ENCODE measurements at places on chromosomes 7 and 10.

- no peak for DNase-seq
These were observed 99.9 kb downstream of the PRLHR start for GRCh38 chr10:118495499-118495898.

GRCh38 chr7:115145512-115145911 is 223.6 kb downstream of the MDFIC start:
- no peak for DNase-seq

DNA sequence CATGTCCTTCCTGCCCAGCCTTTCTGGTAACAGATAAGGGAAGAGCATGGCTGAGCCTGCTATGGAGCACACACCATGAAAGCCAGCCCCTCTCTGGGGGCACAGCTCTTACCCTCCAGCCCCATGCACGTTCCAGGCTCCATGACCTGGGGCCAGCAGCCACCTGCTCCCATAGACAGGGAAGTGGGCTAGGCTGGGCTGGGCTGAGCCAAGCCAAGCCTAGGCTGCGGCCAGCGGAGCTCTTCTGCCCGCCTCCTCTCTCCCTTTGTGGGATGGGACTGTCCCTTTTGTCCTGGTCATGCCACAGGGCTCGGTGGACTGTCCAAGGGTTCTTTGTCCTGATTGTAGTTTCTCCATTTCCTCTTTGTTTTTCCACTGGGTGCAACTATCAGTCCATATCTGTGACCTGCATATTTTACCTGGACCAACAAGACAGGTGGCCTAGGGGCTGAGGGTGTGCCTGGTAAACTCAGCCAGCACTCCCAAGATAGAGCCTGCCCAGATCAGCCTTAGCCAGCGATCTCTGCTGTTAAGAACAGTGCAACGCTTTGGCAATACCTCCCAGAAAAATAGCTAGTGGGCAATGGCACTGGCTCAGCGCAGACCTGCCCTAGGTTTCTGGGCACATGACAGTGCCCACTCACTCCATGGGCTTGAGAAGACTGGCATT is 97.2 kb upstream of the BTBD16 start:
- no peak for DNase-seq

GRCh38 chr10:24569828-24570657 is 153.6 kb downstream of the ARHGAP21 start:
- no peak for DNase-seq

- DNase-seq = no peak
These were observed 61.9 kb upstream of the PTPRZ1 start for GRCh38 chr7:121810831-121811672.

DNA sequence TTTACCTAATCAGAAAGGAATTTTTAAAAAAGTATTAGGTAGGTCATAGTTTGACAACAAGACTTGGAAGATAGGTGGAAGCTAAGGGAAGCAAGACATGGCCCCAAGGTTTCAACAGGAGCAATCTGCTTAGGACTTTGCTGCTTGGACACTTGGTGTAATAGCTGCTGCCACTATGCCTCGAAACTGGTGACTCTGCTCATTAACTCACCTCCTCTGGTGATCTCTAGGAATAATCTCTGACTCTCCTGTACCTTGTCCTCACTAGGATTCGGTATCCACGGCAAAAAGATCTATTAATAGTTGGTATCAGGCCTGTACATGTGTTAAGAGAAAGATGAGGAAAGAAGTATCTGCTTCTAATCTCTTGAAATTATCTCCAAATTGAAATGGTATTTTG is 53.1 kb downstream of the PTEN start:
- no peak for DNase-seq

DNA sequence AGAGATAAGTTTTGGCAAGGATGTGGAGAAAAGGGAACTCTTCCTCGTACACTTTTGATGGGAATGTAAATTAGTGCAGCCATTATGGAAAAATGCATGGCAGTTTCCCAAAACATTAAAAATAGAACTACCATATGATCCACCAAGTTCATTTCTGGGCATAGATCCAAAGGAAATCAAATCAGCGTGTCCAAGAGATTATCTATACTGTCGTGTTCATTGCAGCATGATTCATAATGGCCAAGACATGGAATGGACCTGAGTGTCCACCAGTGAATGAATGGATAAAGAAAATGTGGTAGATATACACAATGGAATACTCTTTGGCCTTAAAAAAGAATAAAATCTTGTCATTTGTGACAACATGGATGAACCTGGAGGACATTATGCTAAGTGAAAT is 70.3 kb upstream of the RSU1 start:
- DNase-seq = no peak

DNA sequence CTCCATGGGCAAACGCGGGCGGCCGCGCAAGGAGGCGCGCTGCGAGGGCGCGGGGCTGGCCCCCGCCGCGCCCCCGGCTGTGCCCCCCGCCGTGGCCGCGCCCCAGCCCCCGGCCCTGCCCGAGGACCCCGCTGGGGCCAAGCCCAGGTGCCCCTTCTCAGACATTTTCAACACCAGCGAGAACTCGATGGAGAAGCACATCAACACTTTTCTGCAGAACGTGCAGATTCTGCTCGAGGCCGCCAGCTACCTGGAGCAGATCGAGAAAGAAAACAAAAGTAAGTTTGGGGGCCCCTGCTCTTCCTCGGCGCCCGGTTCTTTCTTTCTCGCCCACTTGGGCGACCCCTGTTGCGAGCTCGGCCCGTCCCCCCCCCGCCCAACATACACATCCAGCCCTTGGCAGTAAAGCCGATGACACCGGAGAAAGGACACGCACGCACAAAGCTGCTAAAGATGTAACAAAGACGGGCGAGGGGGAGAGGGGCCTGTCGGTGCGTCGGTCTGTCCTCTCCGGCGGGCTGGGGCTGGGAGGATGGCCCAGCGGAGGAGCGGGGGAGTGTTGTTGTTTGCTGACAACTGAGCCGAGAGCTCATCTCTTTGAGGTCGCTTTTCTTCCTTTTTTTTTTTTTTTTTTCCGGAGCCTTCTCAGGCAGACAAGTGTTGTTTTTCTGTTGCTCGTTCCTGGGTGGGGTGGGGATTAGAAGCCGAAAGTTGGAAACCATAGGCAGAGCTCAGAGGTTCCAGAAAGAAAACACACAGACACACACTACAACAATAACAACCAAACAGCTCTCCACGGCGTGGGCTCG is 604 bp downstream of the MXI1 start:
- DNase-seq = peak; percentile 76

- no peak for DNase-seq
These were observed 739 bp upstream of the CCDC186 start for GRCh38 chr10:114174695-114175188.

DNA sequence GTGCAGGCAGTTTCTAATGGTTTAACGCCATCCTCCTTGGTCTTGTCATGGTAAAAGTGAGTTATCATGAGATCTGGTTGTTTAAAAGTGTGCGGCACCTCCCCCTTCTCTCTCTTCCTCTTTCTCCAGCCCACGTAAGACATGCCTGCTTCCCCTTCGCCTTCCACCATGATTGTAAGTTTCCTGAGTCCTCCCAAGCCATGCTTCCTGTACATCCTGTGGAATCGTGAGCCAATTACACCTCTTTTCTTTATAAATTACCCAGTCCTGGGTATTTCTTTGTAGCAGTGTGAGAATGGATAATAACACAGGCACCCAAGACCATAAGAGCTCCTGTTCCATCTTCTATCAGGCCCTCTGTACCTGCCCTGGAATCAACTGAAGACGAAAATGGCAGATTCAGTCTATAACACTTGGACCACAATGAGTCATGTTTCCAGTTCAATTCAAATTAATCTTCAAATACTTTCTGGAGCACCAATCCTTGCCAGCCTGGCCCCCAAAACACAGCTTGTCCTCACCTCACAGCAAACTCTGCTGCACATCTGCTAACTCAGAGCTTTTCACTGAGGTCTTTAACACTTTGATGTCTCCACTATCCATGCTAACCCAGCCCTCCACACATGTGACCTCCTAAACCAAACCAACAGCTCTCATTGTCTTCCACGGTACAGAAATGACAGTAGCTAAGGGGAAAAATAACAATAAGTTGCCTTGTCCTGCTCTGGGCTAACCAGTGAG is 73.2 kb downstream of the SFMBT2 start:
- peak; percentile 31 for DNase-seq

GRCh38 chr7:116630357-116630756 is 41.6 kb upstream of the MET start:
- no peak for DNase-seq

- no peak for DNase-seq
These were observed 31.7 kb downstream of the LIMK1 start for GRCh38 chr7:74115326-74115725.

Data from activated CD4-positive, alpha-beta T cell treated with anti-CD3 and anti-CD28 coated beads for 36 hours (primary cell).